GM12878 (cell line): ENCODE measurements at places on chromosomes 3 and 15. TPM values are rescaled to one million over a fixed set of nuclear protein-coding genes. Genes with fewer than 3 reads are reported as not detected.

DNA sequence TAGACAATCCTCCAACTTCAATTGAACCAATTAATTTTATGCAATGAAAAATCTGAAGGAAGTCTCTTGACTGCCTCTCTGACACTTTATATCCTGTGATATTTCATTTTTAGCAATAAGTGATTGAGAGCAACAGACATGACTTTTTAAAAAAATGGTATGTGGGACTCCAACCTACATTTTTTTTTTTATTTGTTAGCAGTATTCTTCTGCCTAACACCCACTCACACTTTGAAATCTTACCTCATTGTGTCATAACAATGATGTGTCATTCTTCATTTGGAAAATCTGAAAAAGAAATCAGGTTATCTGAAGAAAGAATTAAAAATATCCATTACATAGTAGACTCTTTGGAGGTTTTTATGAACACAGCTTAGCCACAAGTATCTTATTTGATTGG, 541.3 kb upstream of the KCNMB2 start:
- no peak overlapping the region for H3K27ac ChIP-seq
- no peak for DNase-seq
- no peaks in the 10 kb centered on the region for H3K27me3 ChIP-seq
- H3K36me3 ChIP-seq = no peaks in the 10 kb centered on the region
- no peak overlapping the region for H3K4me3 ChIP-seq

DNA sequence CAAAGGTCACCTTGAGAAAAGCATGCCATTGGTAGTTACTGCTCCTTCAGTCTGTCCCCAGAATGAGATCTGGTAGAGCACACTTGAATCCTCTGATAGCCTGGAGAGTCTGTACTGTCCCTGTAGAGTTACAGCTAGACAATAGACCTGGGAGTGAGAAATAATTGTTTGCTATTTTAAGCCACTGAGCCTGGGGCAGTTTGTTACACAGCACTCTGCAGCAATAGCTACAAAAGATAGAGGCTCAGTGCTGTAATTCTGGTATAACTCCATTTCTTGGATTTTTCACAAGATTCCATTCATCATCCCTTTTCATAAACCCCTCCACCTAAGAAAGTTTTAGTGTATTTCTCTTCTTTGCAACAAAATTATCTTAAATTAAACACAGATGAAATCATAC, 242.7 kb upstream of the ARRDC4 start:
- no peak for DNase-seq
- no peak overlapping the region for H3K27ac ChIP-seq
- H3K36me3 ChIP-seq = no peaks in the 10 kb centered on the region

- H3K4me1 ChIP-seq = no peaks in the 10 kb centered on the region
- no peak for DNase-seq
- no peaks in the 10 kb centered on the region for H3K36me3 ChIP-seq
- H3K27ac ChIP-seq = no peak within 1 kb of the TSS
Observed at GRCh38 chr3:161104561-161105551, at the start of gene B3GALNT1. Gene B3GALNT1 (minus strand): TSS chr3:161105349. CDS start chr3:161086754, 18,595 bp downstream.

DNA sequence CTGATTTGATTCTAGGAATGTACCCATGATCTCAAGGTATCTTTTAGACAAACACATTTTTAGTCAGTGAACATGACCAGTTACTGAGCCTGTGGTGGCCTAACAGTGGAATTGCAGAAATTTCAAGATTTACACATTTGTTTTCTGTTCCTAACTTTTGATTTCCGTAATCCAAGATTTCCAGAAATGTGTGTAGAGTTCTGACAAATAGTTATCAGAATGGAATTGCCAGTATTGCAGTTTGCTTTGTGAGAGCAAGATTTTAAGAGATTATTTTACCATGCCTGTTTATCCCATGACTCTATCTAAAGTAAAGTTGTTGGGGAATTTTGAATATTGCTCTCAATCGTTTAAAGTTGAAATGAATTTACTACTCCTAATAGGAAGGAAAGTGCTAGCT, 11.7 kb upstream of the UTS2B start:
- H3K27ac ChIP-seq = no peak overlapping the region
- H3K36me3 ChIP-seq = no peaks in the 10 kb centered on the region
- H3K4me1 ChIP-seq = peaks cover 3% of the 10 kb centered on the region; the same call in 1 of the 2 replicates
- no peak for DNase-seq
- H3K27me3 ChIP-seq = no peaks in the 10 kb centered on the region
- H3K4me3 ChIP-seq = no peak overlapping the region

Gene P2RY1
- 3.1 and 3.3 TPM in 2 replicates for total RNA-seq
